ENCODE measurements at places on chromosomes 12 and 14.

DNA sequence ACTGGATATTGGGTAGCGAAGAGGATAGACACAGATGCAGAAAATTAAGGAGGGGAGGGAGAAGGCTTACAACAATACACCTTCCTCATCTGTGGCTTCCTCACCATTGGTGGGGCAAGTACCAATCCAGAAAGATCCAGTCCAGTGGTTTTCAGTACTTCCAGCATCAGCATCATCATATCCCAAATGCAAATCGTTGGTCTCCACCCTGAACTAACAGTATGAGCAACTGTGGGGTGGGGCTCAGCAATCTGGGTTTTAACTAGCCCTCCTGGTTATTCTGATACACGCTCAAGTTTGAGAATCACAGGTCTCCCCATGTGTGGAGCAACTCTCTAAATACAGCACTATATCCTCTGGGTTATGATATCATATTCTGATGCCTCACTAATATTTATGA is 193.7 kb downstream of the PAX9 start:
- DNase-seq: no peak

DNA sequence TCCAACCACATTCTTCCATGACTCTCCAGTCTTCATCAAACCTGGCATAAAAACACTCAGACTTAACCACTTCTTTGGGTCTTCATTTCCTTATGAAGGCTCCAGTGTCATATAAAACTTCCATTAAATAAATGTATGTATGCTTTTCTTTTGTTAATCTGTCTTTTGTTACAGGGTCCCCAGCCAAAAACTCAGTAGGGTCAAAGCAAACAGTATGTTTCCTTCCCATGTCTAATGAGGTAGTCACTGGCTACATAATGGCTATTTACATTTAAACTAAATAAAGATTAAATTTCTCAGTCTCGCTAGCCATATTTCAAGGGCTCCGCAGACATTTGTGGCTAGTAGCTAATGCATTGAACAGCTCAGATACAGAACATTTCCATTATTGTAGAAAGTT is 40.1 kb upstream of the STAB2 start:
- DNase-seq: no peak

GRCh38 chr12:57133916-57134315 is 5.6 kb downstream of the LRP1 start:
- no peak for DNase-seq

DNA sequence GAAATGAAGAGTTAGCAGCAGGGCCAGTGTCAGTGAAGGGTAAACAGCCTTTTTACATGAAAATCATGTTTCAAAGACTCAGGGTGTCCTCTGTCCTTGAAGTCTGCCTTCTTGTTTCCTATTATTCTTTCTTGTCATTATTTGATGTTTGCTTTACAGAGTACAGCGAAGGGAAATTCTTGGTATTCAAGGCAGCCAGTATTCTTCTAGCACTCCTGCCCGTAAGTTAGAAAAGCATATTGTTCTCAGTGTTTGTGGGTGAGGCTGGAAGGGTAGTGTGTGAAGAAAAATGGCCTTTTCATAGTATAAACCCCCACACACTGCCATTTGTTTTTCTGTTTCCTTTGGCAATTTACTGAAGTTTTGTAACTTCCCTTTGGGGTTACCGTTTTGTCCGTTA is 217.3 kb upstream of the NAV3 start:
- no peak for DNase-seq

GRCh38 chr14:105315211-105315721 is 718 bp downstream of the PACS2 start:
- DNase-seq: peak; percentile 66

GRCh38 chr12:115371711-115372110 is 687.7 kb upstream of the TBX3 start:
- no peak for DNase-seq

- DNase-seq: peak; percentile 30
Observed at GRCh38 chr12:109170324-109170723, 53.9 kb downstream of the ACACB start.
